NCI-H2029 (cell line): ENCODE measurements at places on chromosomes 6 and 20.

DNA sequence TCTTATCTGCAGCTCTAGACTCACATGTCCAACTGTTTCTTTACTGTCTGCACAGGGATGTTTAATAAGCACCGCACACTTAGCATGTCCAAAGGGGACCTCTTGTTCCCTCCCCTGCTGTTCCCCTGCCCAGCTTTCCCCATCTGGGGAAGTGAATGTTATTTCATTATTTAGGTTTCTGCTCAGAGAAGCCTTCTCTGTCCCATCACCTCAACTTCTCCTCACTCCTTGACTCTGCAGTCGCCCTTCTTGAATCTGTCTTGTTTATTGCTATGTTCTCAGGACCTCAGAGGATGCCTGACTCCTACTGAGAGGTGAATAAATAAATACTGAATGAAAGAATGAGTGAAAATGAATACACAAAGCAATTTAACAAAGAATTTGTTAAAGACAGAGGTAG, 121.0 kb downstream of the SASH1 start:
- no peak for DNase-seq

DNA sequence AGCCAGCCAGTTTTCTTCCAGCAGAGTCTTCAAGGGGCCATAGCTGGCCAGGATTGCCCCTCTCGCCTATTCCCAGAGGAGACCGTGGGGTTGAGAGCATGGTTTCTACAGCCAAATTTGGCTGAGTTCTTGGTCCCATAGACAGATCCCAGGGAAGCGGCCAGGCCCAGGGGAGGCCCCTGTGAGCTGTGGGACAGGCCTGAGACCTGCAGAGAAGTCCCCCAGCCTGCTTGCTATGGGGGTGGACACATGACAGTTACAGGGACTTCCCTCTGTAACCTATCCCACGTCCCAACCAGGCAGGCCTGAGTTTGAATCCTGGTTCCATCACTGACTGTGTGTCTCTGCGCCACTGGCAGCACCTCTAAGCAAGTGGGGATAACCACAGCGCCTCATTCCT, 2.6 kb downstream of the TCF15 start:
- no peak for DNase-seq

DNA sequence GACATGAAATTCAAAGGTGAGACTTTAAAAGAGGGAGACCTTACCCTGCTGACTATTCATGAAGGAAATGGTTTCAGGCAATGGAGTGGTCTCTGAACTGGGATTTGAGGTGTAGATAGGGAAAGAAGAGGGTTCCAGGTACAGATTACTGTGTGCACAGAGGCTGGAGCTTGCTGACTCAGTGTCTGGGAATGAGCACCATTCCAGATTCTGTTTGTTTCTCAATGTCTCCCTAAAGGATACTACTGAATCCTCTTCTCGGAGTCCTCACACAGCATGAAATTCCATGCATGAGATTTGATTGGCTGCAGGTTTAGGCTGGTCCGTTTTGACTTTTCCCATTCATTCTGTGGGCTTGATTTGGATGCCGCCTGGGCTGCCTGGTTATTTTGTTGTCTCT, 49.0 kb downstream of the PPP1R14C start:
- no peak for DNase-seq

DNA sequence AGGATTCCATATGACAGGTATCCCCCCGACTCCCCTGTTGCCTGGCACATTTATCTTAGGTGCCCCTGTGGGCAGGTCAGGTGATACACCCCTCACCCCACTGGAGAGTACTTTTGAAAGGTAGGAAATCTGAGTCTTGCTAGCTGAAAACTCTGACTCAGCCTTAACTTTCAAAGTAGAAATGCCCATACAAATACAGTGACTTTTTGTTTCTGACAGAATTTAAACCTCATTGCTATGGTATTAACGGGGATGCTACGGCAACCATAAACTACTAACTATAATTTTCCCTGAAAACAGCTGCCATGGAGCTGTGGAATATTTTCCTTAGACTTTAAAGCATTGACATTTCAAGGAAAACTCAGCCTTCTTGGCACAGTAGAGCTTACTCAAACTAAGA, 536.0 kb downstream of the RFPL4B start:
- no peak for DNase-seq

DNA sequence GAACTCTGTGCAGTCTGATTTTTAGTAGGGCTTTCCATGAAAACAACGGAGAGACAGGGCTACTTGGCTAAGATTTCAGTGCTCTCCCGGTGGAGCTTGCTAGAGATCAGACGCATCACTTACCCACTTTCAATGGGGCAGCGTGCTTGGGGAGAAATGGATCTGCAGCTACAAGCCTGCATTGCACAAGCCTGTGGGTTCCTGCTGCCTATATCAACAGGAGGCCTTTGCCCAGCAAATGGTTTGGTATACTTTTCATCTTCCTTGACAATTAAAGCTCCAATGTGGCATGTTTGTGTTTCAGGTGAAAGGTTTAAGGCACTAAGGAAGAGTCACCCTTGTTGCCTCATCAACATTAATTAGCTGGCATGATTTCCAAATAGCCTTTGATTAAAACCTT, 136.0 kb upstream of the FOXQ1 start:
- no peak for DNase-seq

- no peak for DNase-seq
These were observed 228.3 kb downstream of the ARHGAP18 start for GRCh38 chr6:129481706-129482105.

GRCh38 chr6:71402096-71402495, 113.5 kb downstream of the OGFRL1 start:
- no peak for DNase-seq

- no peak for DNase-seq
These were observed 17.2 kb downstream of the KLHL31 start for GRCh38 chr6:53648184-53648943.

- no peak for DNase-seq
These were observed 18.3 kb upstream of the PYGB start for GRCh38 chr20:25229486-25230165.

GRCh38 chr6:38612143-38612965, 27.4 kb downstream of the BTBD9 start:
- DNase-seq: no peak

DNA sequence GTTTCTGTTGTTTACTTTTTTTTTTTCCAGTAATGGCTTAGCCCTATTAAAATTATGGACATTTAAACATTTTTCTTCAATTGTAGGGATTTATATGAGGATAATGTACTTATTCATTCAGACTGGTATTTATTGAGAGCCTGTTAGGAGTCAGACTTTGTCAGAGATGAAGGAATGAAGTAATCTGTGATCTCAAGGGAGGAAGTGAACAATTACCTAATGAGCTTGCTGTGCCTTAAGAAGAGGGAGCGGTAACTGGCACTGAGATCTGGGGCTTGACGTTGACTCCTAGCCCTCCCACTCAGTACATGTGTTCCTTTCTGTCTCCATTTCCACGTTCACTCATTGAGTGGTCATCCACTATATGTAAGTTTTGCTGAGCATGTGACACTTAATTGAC, 12.6 kb downstream of the AFDN start:
- DNase-seq: no peak

DNA sequence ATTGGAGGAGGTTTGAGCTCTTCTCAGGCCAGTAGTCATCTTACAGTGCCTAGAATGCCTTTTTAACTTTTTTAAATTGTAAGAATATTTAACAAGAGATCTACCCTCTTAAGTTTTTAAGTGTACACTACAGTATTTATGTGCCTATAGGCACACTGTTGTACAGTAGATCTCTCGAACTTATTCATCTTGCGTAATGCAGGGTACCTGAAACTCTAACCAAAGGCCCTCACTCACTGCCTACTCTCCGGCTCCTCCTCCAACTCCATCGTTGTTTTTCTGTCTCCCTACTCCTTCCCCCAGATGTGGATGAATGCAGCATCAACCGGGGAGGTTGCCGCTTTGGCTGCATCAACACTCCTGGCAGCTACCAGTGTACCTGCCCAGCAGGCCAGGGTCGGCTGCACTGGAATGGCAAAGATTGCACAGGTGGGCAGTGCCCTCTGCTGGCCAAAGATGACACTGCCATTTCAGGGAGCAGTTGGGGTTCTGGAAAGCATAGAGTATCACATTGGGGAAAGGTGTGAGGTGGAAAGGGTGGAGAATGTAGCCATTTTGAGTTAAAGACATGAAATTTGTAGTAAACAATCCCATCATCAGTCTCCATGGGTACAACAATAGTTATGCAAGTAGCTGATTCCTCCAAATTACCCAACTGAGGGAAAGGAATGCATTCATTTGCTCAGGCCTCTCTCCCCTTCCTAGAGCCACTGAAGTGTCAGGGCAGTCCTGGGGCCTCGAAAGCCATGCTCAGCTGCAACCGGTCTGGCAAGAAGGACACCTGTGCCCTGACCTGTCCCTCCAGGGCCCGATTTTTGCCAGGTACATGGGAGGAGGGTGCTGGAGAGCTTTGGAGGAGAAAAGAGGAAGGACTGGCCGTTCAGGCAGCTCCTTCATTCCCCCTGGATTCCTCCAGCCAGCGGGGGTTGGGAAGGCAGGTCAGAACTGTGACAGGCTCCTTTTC, 18.4 kb upstream of the ZNF76 start:
- peak; percentile 47 for DNase-seq
